AG09319 (cell line): ENCODE measurements at places on chromosomes 13 and 19.
A peak's percentile ranks its signal among the peaks of the same experiment; 100 is the strongest.

GRCh38 chr13:51562011-51562671, 22.1 kb upstream of the WDFY2 start:
- DNase-seq = no peak

GRCh38 chr13:76687467-76687866, 198.7 kb downstream of the KCTD12 start:
- no peak for DNase-seq

DNA sequence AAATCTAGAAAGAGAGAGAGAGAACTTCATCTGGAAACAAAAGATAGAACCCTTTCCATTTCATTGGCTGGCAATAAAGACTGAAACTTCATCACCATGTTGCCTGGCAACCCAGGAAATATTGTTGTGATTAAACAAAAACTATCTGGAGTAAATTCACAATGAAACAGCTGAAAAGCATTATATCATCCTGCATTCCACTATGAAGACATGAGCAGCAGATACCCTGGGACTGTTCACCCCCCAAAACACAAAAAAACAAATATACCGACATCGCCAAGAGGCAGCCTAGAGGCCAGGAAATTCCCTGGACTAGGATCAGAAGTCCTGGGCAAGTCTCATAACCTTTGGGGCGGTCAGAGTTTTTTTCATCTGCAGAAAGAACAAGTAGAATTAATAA, 158.3 kb downstream of the FOXO1 start:
- DNase-seq = peak; percentile 15

GRCh38 chr13:52452470-52452869, 2.0 kb upstream of the VPS36 start:
- no peak for DNase-seq

- DNase-seq = no peak
These were observed 1.2 kb downstream of the APLP1 start for GRCh38 chr19:35869327-35870123.

- no peak for DNase-seq
These were observed 16.6 kb downstream of the OLFM4 start for GRCh38 chr13:53045189-53045588.

DNA sequence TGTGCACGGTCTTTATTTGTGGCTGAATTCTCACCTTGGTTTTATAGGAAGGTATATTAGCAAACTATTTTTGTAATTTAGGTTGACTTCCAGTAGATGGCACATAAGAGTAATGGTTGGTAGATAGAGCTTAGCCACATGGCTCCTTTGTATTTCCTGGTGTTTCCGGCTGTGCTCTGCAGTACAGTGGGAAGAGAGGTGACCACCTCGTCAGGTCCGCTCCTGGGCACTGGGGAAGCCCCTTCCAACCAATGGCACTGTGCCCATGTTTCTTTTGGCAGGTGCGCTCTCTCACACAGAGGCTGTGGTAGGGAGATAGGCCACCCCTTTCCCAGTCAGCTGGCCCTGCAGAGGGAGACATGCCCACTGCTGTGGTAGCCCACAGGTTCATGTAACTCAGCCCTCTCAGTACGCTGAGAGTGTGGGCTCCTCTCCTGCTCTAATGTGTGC, 74.3 kb upstream of the ATP12A start:
- DNase-seq = no peak

DNA sequence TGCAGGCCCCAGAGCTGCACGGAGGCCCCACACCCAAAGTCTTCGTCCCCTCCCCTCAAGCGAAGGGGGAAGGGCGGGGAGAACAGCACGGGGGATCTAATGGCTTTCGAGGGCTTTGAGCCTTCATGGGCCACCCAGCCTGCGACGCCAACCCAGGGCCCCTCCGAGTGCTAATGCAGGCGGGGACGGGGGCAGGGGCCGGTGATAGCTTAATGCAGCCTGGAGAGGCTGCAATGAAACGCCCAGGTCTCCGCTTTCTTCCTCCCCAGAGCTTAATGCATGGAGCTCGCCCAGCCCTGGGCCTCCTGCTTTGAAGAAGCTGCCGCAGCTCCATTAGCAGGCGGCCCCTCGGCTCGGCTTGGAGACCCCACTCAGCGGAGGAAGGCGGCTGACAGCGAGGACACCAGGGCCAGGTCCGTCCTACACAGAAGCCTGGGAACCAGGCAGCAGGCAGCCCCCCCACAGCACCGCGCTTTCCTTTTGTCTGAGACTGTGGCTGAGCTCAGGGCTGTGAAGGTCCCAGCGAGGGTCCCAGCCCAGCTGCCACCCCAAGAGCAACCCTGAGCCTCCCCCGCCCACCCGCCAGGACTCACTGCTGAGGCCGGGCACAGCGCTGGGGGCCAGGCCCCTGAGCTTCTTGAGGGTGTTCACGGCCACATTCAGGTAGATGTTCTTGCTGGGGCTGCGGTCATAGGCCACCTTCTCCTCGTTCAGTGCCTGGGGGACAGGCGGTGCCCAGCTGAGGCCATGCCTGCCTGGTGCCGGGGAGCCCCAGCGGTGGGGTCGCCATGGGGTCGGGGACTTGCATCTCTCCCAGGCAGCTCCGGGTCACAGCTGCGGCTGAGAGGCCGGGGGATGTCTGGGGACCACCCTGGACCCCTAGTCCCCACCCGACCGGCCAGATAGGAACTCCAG, 7.5 kb upstream of the ATP8B3 start:
- no peak for DNase-seq

GRCh38 chr19:29560313-29561075, 34.7 kb downstream of the VSTM2B start:
- DNase-seq = no peak

DNA sequence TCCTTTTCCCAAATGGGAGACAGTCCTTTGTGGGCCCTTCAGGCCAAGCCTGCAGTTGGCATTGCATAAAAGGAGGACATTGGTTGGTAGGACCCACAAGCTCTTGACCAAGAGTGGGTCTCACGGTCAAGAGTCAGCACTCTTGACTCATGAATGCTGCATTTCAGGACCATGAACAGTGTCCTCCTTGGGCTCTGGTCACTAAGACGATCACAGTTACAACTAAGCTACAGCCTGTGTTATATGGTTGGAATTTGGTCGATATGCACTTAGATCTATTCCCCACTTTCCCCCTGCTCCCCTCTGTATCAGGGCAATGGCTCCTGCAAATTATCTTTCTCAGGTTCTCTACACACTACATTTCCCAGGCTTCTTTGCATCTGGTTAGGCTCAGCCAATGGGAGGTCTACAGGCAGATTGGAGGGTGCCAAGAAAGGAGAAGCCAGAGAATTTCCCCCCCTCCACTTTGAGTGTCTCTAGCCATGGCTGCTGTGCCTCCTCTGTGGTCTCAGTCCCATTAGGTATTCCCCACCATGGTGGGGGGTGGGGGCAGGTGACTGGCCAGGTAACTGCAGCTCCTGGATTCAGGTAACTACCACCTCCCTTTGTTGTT, 3.1 kb upstream of the OLFM2 start:
- DNase-seq = no peak

GRCh38 chr13:33034882-33035520, 18.8 kb downstream of the KL start:
- no peak for DNase-seq

- DNase-seq = no peak
These were observed 10.3 kb upstream of the GARIN5A start for GRCh38 chr19:50486823-50487515.

DNA sequence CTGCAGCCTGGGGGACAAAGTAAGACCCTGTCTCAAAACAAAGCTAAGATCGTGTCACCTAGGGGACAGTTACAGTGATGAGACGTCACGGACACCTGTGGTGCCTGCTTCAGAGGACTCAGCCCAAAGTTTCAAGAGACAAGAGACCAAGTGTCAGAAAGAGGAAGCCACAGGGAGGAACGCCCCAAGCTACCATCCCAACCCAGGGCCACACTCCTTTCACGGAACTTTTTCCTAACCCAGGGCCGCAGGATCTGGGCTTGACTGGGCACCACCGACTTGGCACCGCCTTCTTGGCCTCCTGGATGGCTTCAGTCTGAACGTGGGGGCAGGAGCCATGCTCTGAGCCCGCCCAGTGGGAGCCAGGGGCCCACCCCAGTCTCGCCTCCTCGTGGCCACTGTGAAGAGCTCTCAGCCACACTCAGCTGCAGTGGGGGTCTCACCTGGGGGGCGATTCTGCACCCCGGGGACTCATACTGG, 8.5 kb downstream of the MOB3A start:
- DNase-seq = no peak

DNA sequence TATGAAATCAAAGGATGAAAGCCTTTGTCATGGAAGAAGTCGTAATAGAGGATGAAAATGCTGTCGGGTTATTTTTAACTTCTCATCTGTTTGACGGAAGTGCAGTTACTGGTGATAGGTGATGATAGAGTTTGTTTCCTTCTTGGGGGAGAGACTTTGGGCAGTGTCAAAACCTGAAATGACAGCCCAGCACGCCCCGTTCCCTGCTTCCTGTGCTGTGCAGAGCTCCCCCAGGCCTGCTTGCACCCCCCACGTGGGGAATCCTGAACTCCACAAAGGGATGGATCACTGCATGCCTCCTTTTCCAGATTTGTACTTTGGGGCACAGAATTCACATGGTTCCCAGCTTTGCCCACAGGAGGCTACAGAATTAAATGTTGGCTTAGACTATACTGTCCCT, 102.7 kb downstream of the ATP11A start:
- no peak for DNase-seq

DNA sequence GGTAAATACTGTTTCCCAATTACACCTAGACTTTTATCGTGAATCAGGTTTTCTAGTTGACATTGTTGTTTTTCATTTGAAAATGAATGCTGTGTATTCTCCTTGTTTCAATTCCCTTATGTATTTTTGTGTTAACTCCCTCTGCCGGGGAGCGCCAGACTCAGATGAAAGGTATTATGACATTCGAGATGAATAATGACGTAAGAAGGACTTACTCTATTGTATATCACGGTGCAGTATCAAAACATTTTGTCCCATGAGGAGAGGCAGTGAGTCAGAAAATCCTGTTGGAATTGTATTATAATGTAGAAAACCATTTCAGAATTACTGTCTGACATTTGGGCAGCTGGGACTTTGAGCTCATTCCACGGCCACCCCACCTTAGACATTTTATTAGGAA, 61.6 kb downstream of the LRCH1 start:
- DNase-seq = no peak

- DNase-seq = no peak
These were observed 858 bp upstream of the USP12 start for GRCh38 chr13:27172495-27172842.

GRCh38 chr13:59962343-59962742, 201.4 kb downstream of the DIAPH3 start:
- DNase-seq = no peak

GRCh38 chr13:23776698-23777574, 112.3 kb downstream of the MIPEP start:
- DNase-seq = no peak

- no peak for DNase-seq
These were observed 546.0 kb upstream of the PCDH9 start for GRCh38 chr13:67776151-67776550.

DNA sequence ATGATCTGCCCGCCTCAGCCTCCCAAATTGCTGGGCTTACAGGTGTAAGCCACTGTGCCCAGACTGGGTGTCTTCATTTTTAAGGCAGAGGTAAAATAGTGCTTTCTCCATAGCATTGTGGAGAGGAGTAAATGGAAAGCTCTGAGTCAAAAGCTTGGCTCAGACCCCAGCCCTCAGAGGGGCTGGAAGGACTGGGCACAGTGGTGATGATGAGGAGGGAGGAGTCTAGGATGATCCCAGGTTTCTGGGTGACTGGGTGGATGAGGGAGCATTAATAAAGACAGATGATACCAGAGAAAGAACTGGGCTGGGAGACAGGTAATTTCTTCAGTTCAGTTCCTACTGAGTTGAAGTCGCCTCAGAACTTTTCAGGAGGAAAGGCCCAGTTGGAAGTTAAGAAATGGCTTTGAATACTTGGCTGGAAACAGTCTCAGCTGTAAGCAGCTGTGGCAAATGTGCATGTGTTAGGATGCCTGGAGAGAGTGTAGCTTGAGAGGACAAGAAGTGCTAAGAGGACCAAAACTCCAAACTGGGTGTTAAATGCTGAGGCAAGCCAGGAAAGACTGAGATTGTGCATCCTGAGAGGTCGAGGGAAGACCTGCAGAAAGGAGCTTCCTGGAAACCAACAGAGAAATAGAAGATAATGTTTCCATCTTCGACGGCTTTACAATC, 37.1 kb upstream of the MEDAG start:
- no peak for DNase-seq

DNA sequence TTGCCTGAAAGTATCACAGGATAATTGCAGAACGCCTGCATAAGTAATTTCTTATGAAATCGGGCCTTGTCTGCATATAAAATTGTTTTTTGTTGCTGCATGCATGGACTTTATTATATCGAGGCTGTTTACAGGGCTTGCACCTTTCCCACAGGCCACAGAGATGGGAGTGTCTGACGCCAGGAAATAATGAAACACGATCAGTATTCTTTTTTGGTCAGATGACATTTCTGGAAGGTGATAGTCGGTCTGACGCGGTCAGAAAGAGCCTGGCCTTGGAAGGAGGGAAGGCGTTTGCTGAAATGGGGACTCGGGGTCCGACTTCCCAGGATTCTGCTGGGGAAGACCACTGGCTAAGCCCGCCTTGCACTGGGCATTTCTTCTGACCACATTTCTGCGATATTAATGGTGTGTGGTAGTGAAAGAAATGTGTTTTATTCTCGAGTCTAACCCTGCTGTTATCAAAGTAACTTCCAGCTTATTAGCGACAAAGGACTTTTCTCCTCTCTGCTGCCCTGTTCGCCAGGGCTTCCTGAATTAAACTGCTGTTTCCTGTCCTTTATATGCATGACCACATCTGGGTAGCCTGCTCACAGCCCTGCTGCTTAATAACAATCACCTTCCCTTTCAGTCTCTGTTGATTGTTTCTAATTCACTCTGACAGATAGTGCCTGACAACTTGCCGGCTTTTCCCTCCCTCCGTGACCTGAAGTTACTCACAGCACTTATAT, 11.6 kb upstream of the ZNF536 start:
- DNase-seq = no peak

- no peak for DNase-seq
These were observed 113.9 kb downstream of the CRYL1 start for GRCh38 chr13:20411638-20412342.

GRCh38 chr13:43300865-43301264, 277.5 kb downstream of the DNAJC15 start:
- peak; percentile 72 for DNase-seq

DNA sequence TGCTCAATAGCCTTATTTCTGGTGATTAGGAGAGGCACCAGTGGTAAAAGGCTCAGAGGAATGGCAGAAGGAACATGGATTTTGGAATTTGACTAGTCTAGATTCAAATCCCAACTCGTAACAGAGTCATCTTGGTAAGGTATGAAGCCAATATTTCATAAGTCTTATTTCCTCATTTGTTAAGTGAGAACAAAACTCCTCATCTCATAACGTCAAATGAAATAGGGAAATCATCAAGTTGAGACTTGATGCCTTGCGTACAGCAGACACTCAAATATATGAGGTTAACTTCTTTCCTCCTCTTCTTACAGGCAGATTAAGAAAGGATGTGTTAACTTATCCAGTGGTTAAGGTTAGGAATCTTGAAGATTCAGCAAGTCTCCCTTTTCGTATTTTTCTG, 189.2 kb downstream of the DLEU7 start:
- no peak for DNase-seq

GRCh38 chr19:32896516-32897214, 27.1 kb upstream of the SLC7A9 start:
- DNase-seq = peak; percentile 11

- no peak for DNase-seq
These were observed 549.0 kb upstream of the GPC6 start for GRCh38 chr13:92677571-92677970.

- peak; percentile 57 for DNase-seq
These were observed 7.3 kb downstream of the MRPL4 start for GRCh38 chr19:10259162-10259905.

GRCh38 chr13:46475541-46475991, 77.4 kb upstream of the LRCH1 start:
- DNase-seq = no peak
